ENCODE measurements at places on chromosomes 2 and 18.

DNA sequence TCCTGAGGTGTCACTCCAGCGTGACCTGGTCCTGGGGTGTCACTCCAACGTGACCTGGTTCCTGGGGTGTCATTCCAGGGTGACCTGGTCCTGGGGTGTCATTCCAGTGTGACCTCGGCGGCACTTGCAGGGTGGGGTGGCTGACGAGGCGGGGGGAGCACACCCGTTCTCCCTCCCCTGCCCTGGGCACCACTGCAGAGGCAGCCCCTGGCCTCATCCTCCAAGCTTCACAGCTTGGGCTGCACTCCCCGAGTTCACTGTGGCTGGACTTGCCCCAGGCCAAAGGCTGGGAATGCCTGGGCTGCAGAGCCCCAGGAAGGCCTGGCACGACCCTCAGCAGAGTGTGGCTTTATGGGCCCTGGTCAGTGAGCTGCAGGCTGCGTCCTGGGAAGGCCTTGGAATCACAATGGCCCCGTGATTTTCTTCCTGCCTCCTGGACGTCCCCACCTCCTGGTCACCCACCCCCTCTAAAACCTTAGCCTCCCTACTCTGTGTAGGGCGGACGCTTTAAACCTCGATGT is 88.3 kb downstream of the NFATC1 start:
- DNase-seq, result no peak

DNA sequence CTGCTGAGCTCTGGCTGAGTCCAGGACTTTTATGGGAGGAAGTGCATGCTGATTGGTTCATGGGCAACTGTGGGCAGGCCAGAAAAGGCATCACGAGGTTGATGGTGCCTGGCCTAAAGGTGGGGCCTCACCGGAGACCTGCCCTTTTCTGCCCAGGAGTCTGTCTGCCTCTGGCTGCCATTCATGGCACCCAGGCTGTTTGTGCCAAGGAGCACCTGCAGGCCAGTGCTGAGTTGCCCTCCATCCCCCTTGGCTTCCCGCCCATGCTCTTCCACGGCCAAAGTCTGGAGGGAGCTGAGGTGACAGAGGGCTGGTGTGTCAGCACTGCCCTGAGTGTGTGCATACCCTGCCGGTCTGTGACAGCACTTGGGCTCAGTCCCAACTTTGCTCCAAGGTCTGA is 123.2 kb downstream of the PTH2R start:
- DNase-seq, result no peak

GRCh38 chr2:193973781-193974180 is 1683.2 kb upstream of the SLC39A10 start:
- DNase-seq, result no peak

DNA sequence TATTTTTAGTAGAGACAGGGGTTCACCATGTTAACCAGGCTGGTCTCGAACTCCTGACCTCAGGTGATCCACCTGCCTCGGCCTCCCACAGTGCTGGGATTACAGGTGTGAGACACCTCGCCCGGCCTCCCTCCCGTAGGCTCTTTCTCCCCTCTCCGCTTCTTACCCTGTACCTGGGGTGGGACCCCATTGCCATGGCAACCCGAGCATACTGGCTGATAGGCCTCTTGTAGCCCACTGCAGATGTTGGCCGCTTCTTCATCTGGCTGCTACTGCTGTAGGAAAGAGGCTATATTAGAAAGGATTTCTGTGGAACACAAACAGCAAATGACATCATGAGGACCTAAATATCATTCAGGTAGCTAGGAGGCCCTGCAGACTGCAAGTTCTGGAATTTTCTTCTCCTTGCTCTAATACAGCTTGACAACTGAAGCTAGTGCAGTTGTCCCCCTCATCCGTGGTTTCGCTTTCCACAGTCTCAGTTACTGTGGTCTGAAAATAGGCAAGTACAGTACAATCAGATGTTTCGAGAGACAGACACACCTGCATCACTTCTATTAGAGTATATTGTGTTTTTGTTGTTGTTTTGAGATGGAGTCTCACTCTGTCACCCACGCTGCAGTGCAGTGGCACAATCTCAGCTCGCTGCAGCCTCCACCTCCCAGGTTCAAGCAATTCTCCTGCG is 51.6 kb upstream of the ASXL2 start:
- no peak for DNase-seq

GRCh38 chr2:98444436-98445176 is at the start of gene INPP4A:
Gene INPP4A (plus strand): TSS chr2:98444858. CDS start chr2:98520049, 75,191 bp downstream.
- DNase-seq, result peak; percentile 82

DNA sequence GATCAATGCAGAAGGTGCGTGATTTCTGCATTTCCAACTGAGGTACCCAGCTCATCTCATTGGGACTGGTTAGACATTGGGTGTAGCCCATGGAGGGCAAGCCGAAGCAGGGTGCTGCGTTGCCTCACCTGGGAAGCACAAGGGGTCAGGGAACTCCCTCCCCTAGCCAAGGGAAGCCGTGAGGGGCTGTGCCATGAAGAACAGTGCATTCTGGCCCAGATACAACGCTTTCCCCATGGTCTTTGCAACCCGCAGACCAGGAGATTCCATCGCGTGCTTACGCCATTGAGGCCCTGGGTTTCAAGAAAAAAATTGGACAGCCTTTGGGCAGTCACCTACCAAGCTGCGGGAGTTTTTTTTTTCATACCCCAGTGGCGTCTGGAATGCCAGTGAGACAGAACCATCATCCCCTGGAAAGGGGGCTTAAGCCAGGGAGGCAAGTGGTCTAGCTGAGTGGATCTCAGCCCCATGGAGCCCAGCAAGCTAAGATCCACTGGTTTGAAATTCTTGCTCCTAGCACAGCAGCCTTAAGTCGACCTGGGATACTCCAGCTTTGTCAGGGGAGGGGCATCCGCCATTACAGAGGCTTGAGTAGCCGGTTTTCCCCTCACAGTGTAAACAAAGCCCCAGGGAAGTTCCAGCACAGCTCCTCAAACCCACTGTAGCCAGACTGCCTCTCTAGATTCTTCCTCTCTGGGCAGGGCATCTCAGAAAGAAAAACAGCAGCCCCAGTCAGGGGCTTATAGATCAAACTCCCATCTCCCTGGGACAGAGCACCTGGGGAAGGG is 21.7 kb downstream of the TFPI start:
- peak; percentile 23 for DNase-seq

GRCh38 chr2:36697424-36698066 is 1.0 kb downstream of the VIT start:
- DNase-seq, result no peak

GRCh38 chr2:105969552-105969951 is 224.5 kb downstream of the UXS1 start:
- DNase-seq, result peak; percentile 30

DNA sequence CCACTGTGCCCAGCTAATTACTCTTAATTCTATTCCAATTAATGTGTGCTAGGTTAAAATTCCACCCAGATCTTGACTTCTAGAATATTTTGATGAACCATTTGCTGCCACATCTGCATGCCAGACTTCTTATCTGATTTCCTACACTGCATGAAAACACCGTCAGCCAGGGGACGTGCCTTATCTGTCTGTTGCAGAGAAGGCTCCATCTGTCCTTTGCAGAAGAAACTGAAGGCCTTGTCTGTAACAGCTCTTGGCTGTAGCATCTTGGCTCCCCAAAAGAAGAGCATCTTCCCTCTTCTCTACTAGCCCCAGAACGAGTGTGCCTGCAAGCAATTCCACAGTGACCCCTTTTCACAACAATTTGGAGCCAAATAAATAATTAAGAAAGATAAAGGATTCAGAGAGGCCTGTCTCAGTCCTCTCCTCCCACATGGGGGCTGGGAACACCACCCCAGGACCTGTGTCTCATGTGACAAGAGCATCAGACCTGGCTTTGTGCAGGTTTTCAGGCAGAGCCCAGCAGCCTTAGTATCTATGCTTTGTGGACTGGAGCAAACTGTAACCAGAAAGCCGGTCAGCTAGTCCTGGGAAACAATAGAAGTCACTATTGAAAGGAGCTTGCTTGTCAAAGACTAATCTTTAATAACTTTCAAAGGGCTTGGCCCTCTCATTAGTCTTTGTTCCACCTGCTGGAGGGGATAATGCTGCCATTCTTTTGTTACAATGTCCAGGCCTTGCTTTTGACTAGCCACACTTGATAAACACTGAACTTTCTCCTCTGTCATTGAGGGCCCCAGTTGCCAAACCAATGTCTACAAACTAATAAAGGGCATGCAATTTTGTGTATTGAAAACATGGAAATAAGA is 84.0 kb upstream of the NEUROD1 start:
- DNase-seq, result no peak

GRCh38 chr2:239269173-239269885 is 131.5 kb downstream of the HDAC4 start:
- DNase-seq, result no peak

All from GM12865 (cell line).